G401 (cell line): ENCODE measurements at places on chromosomes 13 and 19. TPM values are rescaled to one million over a fixed set of nuclear protein-coding genes. Genes with fewer than 3 reads are reported as not detected.

- no peak for DNase-seq
Observed at GRCh38 chr19:14370169-14370939, 10.9 kb upstream of the ADGRE5 start.

DNA sequence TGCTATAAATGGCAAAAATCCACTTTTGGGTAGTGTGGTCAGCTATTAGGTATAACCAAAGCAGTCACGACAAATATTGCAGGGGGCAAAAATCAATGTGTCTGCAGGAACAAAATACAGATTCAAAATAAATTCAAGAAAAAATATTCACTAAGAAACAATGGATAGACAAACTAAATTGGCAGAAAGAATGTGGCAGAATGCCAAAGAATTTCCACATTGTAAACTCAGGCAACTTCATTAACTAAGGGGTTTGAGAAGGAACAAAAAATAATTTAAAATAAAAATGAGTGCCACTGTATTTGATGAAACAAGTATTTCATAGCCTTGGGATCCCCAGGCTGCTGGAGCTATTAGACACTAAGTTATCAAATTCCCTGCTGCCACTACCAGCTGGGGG lies 193.1 kb downstream of the VWA8 start:
- DNase-seq: no peak

- DNase-seq: peak; percentile 72
Observed at GRCh38 chr19:4678881-4679790, 9.0 kb upstream of the MYDGF start.

DNA sequence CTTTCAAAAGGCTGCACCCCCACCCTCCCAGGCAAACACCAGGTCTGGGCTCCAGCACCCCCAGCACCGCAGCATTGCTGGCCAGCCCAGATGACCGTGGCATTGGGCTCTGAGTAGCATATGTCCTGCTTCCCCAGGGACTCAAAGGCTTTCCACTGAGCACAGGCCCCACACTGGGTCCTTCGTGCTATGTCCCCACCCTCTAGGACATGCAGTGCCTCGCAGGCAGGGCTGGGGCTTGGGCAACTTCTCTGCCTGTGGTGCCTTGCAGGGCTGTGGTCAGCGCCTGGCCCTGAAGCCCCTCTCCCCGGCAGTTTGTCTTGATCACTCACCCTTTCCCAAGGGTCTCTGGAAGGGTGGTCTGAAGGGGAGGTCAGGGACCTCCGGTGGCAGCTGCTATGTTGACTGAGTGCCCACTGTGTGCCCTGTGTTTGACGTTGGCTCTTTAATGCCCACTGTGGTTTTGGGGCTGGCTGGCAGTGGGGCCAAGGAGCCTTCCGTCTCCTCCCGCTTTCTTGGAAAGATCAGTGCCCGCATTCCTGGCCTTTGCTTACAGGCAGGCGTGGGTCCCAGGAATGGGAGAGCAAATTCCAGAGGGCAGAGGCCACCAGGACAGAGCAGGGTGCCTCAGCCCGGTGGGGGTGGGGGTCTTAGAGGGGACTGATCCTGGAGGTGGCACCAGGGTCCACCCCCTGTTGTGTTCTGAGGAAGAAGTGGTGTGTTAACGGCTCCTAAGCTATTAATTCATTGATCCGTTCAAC lies 20.3 kb upstream of the CRTC1 start:
- DNase-seq: no peak

DNA sequence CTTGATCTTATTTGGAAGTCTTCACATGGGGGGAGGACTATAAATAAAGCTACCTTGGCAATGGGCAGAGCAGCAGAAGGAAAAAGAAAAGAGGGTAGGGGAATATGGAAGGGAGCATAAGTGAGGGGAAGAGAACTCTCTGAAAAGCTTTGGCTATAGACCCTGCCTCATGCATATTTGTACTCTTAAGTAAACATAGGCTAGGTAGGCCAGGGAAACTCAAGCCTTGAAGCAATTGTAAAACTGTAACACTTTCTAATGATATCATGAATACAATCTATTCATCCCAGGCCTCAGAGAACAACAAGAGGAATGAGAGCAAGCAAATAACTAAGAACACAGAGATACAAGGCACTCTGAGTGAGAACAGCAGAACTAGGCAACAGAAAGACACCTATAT lies 20.4 kb downstream of the MYCBP2 start:
- no peak for DNase-seq

DNA sequence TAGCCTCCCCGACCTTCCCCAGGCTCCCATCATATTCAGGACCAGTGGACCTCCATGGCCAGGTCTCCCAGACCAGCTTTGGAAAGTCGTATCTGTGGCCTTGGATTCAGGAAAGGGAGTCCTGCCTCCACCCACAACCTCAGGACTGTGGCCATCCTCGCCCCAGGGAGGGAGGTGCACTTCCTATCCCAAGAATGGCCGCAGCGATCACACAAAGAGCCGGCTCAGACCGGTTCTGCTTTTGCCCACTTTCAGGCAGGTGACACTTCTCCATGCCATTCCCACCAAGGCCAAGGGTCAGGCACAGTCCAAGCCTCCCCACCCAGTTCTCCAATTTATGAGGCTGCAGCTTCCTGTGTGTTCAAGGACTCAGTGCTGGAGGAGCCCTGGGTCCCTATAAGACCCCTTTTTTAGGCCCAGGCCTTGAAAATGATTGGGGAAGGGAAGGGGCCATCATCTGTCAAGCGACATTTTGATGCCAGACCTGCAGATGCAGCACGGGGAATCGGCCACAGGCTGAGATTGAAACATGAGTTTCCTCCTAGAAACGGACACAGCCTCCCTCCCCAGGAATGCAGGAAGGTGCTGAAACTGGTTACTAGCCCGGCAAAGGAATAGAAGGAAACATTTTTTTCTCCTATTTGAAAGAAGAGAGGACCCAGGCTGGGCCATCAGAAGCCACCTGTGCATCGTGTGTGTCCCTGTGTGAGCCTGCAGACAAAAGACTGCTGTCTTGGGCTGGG lies 65.6 kb upstream of the USE1 start:
- DNase-seq: no peak

DNA sequence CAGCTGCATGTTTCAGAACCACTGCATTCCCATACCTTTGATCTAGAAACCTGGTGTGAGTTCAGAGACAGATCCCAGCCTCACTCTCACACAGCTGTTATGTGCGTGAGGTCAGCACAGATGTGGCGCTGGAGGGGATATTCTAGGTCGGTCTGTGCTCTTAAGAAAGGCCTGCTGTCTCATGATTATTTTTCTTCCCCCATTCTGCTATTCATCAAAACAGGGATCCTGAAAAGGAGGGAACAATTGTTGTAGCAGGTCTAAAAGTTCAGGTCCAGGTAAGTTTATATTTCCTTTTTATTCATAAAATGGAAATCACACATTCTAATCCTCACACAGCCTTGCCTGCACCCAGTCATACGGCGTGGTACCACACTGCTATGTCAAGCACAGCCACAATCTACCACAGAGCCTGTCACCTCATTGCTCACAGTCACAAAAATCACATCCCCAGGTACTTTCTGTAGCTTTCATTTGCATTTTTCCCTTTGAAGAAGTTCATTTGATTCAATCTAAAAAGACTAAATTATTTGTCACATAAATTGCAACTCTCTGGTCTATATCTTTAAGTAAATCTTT lies 867 bp downstream of the ZNF546 start:
- no peak for DNase-seq

DNA sequence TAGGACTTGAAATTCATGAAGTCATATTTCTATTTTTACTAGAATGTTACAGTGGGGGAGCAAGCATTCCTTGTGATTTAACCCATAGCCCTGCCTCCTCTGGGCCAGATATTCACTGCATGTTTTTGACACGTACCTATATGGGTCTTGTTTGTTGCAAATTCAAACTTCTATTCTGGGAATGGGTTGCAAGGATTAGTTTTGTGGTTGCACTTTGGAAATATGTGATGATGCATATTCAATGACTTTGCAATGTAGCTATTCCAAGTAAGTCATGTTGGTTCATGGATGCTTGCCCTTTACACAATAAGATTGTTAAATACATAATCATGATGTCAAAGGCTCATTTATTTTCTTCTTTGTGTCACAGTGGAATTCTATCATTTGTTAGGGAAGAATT lies 440.8 kb downstream of the TDRD3 start:
- DNase-seq: no peak

GRCh38 chr19:10419200-10419645 lies 1.1 kb upstream of the PDE4A start:
- DNase-seq: no peak

GRCh38 chr19:2613507-2614295 lies 88.8 kb downstream of the GNG7 start:
- DNase-seq: peak; percentile 50

- DNase-seq: peak; percentile 56
Observed at GRCh38 chr19:41641879-41642485, 15.1 kb upstream of the CEACAM4 start.

GRCh38 chr13:73754241-73754640 lies 380.0 kb downstream of the KLF12 start:
- DNase-seq: no peak

- peak; percentile 82 for DNase-seq
Observed at GRCh38 chr19:51660975-51661600, 14.5 kb upstream of the SIGLEC14 start.

The FFAR2 gene
- not detected in 2 replicates for total RNA-seq

The SLC17A7 gene
- total RNA-seq: 3.1 and 7.0 TPM in 2 replicates

The ZNF440 gene
- 7.3 and 13.1 TPM in 2 replicates for total RNA-seq

The ADGRE1 gene
- total RNA-seq: not detected in 2 replicates

The PSG1 gene
- total RNA-seq: 15.0 and 27.1 TPM in 2 replicates

The KIR3DL2 gene
- not detected in 2 replicates for total RNA-seq

The KASH5 gene
- not detected in 2 replicates for total RNA-seq

The LENG9 gene
- 20.6 and 20.7 TPM in 2 replicates for total RNA-seq

The ZNF737 gene
- 0.55 and 3.5 TPM in 2 replicates for total RNA-seq

The RGL3 gene
- total RNA-seq: not detected in 2 replicates

The ATP1A3 gene
- total RNA-seq: 1.2 and 2.7 TPM in 2 replicates
